Muscle of leg (tissue), 16 donors: ENCODE measurements at places on chromosomes 6 and 20. TPM values are rescaled to one million over a fixed set of nuclear protein-coding genes. Genes with fewer than 3 reads are reported as not detected.
A peak's percentile ranks its signal among the peaks of the same experiment; 100 is the strongest.

GRCh38 chr6:169161572-169162167 lies 92.0 kb downstream of the THBS2 start:
- no peak for DNase-seq

LAMP5 gene
- 1.4 TPM for polyA plus RNA-seq

DNA sequence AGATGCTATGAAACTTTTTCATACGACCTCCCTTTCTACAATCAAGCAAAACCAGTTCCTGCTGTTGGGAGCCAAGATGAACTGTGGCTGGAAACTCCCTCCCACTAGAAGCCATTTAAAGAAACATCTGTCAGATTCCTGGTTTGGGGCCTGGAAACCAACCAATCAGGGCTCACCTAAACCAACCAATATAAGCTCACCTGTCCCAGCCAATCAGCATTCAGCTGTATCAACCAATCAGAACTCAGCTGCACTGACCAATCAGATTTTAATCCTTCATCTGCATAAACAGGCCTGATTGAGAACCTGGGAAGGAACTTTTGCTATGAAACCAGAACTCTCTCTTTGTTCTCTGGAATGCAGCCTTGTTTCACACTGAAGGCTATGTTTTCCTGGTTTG lies 42.4 kb downstream of the SNX14 start:
- DNase-seq: no peak

DNA sequence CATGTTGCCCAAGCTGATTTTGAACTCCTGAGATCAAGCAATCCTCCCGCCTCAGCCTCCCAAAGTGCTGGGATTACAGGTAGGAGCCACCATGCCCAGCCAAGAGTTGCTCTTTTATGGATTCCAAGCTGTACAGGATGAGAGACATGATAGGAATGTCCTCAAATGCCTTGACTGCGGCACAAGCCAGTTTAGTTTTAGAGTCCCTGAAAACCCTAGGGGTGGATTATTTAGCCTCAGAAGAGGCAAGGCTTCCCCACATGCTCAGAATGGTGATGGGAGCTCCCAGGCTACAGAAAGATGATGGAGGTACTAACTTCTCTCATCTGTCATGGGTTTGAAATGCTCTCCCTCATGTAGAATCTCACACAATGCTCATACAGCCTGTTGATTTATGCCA lies 280.5 kb upstream of the PRND start:
- no peak for DNase-seq

THEMIS gene
- 0.06 TPM for polyA plus RNA-seq

GRCh38 chr6:23529902-23530301 lies 596.1 kb upstream of the NRSN1 start:
- no peak for DNase-seq

GPX5 gene
- not detected for polyA plus RNA-seq

GRM4 gene
- 1.9 TPM for polyA plus RNA-seq

GNMT gene
- polyA plus RNA-seq: 0.33 TPM

PSORS1C2 gene
- polyA plus RNA-seq: 0.19 TPM

- DNase-seq: peak; percentile 42
These were observed 14.8 kb downstream of the PAQR8 start for GRCh38 chr6:52376763-52377162.

GRCh38 chr20:62985444-62985778 lies 21.4 kb downstream of the BHLHE23 start:
- no peak for DNase-seq

GRCh38 chr6:147811913-147812629 lies 303.6 kb downstream of the SAMD5 start:
- no peak for DNase-seq

DNA sequence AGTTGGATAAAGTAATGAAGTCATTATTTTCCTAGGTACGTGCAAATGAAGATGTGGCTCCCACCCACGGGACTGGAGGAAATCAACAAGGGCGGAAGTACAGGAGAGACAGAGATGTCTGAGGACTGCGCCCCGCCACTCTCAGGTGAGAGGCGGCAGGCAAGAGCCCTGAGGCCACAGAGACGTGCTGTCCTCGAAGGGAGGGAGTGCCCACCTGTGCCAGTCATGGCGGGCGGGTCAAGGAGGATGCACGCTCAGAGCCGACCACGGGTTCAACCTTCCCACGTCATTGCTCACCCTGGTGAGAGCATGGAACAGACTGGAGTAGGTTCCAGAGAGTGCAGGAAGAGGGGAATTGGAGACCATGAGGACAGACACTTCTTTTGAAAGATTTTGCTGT lies 12.7 kb downstream of the CST8 start:
- no peak for DNase-seq

DNA sequence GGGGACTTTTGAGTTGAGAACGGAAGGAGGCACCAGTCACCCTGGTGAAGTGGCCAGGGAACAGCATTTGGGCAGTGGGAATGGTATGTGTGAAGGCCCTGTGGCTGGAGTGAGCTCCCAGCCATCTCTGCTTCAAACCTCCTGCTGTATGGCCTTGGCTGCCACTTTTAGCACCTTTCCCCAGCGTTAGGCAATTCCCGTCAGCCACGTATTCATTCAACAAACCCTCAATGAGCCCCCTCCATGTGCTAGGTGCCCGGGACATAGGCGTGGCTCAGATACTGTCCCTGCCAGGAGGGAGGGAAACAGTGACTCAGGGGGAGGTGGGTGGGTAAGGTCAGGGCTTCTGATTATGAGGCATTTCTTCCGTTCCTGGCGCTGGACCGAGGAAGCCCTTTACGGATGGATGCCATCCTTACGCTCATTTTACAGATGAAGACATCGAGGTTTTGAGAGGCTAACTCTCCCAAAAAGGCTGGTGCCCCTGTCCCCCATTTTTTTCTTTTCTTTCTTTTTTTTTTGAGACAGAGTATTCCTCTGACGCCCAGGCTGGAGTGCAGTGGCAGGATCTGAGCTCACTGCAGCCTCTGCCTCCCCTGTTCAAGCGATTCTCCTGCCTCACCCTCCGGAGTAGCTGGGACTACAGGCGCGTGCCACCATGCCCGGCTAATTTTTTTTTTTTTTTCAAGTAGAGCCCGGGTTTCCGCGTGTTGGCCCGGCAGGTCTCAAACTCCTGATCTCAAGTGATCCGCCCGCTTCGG lies 37.5 kb downstream of the SRC start:
- DNase-seq: no peak

OOEP gene
- polyA plus RNA-seq: 0.16 TPM

- DNase-seq: no peak
These were observed 137.9 kb downstream of the DLL1 start for GRCh38 chr6:170152989-170153388.

DNA sequence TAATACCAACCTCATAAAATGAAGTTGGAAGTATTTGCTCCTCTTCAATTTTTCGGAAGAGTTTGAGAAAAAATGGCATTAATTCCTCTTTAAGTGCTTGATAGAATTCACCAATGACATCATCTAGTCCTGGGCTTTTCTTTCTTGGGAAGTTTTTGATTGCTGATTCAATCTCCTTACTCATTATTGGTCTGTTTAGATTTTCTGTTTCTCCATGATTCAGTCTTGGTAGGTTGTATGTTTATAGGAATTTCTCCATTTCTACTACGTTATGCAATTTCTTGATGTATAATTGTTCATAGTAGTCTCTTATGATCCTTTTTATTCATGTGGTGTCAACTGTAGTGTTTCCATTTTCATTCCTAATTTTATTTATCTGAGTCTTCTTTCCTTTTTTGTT lies 176.9 kb upstream of the PRND start:
- no peak for DNase-seq

GRIK2 gene
- polyA plus RNA-seq: 1.9 TPM

GRCh38 chr20:1896484-1897258 lies 1.5 kb downstream of the SIRPA start:
- DNase-seq: no peak

DNA sequence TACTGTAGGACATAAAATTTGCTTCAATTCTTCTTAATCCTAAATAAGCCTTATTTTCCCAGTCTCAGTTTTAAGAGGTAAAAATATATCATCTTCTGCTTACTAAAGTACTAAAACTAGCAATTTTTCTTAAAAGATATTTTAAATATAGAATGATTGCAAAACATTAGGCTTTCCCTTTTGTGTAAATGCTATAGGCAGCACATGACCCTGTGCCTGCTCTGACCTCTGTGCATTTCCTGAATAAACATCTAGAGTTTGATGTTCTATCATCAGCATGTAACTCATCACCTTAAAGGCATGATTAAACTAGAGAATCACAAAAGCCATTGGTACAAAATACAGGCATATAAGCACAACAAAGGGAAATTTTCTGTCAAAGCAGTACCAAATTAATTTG lies 422.7 kb downstream of the TFAP2B start:
- peak; percentile 2 for DNase-seq
